Peyer's patch (tissue), 4 donors: ENCODE measurements at places on chromosomes 2 and 18.

DNA sequence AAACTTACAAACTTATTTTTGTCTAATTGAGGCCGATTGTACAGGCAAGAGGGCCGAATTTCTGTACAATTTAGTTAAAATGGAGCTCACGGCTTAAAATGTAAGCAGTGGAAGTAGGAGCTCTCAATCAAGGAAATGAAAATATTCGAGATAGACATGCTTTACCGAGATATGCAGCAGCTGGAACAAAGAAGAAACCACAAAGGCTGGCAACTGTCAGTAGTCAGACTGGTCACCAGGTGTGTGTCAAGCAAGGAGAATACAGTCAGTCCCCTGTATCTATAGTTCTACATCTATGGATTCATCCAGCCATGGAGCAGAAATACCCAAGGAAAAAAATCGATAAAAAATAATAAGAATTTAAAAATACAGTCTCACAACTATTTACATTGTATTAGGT is 122.6 kb downstream of the WDSUB1 start:
- DNase-seq = no peak

DNA sequence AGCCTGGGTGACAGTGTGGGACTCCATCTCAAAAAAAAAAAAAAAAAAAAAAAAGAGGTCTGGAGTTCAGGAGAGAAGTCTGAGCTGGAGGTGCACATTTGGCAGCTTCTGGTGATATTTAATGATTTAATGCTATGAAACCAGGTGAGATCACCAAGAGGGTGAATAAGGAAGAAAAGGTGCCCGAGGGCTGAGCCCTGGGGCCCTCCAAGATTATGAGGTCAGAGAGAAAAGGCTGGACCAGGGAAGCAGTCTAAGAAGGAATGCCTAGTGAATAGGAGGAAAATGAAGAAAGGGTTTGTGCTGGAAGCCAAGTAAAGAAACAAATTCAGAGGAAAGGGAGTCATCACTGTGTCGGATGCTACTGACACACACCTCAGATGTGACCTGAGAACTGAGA is 88.0 kb upstream of the PELI1 start:
- no peak for DNase-seq

DNA sequence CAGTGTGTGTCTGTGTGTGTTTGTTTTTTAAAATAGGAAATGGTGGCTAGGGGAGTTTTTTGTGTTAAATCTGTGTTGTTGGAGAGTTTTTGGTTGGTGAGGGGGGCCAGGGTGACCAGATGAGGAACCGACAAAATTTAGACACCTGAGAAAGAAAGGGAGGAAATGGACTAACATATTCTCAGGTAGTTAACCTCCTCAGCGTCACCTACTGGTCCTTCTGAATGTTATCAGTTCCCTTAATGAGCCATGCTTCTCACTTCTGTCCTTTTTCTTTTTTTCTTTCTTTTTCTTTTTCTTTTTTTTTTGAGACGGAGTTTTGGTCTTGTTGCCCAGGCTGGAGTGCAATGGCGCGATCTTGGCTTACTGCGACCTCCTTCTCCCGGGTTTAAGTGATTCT is 107.0 kb downstream of the FMNL2 start:
- no peak for DNase-seq

- DNase-seq = no peak
These were observed 12.0 kb downstream of the SLC30A3 start for GRCh38 chr2:27250652-27251379.

DNA sequence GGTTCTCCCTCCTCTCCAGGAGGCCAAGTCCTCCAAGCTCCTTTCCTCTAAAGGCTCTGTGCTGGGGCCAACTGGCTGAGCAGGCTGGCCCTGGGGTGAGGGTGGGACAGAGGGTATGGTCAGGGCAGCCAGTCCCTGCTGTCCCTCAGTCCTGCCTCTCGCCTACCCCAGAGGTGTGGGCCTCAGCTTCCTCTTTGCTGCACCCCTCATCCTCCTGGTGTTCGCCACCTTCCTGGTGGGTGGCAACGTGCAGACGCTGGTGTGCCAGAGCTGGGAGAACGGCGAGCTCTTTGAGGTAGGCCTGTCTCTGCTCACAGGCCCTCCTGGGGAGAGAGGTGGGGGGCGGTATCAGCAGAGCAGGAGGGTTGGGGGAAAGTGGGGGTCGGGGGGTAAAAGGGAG is 6.8 kb downstream of the PROM2 start:
- DNase-seq = no peak

DNA sequence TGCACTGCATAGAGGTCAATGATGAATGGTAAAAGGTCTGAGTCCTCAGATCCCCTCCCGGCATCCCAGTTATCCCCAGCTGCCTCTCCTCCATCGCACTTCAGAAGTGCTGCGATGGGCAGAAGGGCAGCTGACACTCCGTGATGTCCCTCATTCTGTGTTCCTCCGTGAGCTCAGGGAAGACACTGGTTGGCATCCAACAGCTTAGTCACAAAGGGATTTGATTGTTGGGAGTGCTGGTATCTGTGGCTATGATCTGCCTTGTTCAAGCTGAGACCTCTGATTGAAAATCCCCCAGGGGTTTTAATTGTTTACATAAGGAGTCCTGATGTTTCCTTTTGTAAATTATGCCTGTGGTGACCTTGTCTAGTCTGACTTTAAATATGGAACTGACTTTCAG is 19.0 kb upstream of the SAG start:
- DNase-seq = no peak

DNA sequence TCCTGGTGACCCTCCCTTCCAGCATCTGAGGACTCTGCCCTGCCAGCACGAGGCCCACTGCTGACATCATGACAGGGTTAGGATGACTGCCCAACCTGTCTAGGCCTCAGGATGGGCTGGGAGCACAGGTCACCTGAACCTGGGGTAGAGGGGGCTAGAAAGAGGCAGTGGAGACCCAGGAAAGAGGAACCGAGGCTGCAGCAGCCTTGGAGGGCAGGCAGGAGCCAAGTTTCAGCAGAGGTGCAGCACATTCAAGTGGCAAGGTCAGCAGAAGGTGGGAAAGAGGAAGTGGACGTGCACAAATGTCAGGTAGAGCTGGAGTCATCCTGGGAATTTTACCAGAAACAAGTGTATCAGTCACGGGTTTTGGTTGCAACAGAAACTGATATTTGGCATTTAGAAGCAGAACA is 13.6 kb upstream of the RAB10 start:
- DNase-seq = peak; percentile 10

GRCh38 chr2:239268082-239268481 is 132.7 kb downstream of the HDAC4 start:
- DNase-seq = peak; percentile 84

DNA sequence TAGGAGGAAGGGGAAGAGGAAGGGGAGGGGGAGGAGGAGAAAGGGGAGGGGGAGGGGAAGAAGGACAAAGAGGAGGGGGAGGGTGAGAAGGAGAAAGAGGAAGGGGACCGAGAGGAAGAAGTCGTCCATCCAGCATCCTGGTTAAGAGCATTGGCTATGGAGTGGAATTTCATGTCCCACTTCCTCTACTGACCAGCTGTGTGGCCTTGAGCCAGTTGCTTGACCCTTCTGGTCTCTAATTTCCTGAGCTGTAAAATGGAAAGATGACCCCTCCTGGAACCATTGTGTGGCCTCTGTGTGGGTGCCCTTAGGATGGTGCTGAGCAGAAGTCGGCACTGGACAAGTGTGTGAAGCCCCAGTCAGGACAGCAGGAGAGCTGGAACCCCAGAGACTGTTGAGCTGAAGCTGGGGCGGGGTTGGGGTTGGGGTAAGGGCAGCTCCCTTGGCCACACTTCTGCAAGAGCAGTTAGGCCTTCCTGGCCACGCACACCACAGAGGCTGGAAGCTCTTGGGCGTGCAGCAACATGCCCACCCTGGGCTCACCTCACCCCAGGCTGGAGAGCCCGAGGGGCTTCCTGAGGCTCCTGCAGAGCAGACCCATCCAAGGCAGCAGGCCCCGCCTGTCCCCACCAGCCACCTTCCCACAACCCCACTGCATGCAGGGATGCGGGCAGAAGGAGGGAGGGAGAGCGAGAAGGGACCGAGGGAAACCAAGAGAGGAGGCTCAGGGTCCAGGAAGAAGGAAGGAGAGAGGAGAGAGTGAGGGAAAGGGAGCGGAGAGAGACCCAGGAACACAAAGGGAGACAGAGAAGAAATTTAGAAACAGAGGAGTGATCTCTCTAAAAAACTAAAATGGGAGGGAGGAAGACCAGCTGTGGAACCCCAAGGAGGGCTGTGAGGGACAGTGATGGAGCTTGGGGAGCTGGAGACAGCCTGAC is 16.2 kb downstream of the ADRA2B start:
- DNase-seq = peak; percentile 38
